ENCODE measurements at places on chromosomes 6 and 20. TPM values are rescaled to one million over a fixed set of nuclear protein-coding genes. Genes with fewer than 3 reads are reported as not detected.

The COL9A3 gene
- total RNA-seq: 7.8 TPM

The LY6G5B gene
- total RNA-seq: 3.7 TPM

The PLAGL1 gene
- 7.2 TPM for total RNA-seq

The KCTD20 gene
- total RNA-seq: 60.9 TPM

The BMP6 gene
- total RNA-seq: 5.1 TPM

The LY6G6F gene
- not detected for total RNA-seq

The EGFL8 gene
- 7.8 TPM for total RNA-seq

The GNAS-AS1 gene
- 1.2 TPM for total RNA-seq

The BPIFB1 gene
- not detected for total RNA-seq

The MDFI gene
- total RNA-seq: 21.7 TPM

The BFSP1 gene
- 2.5 TPM for total RNA-seq

The FOXS1 gene
- 1.4 TPM for total RNA-seq

The CST2 gene
- total RNA-seq: not detected

The LAMP5 gene
- total RNA-seq: 19.6 TPM

The IL17F gene
- total RNA-seq: not detected

The SPEF1 gene
- 5.1 TPM for total RNA-seq

The NOTCH4 gene
- total RNA-seq: 8.8 TPM

The TRIM31 gene
- total RNA-seq: not detected

The SIRPB1 gene
- total RNA-seq: 1.2 TPM

The C6orf52 gene
- total RNA-seq: 0.92 TPM

The HEY2 gene
- total RNA-seq: 2.8 TPM
